GM13977 (cell line): ENCODE measurements at places on chromosomes 4 and X.
A peak's percentile ranks its signal among the peaks of the same experiment; 100 is the strongest.

GRCh38 chr4:186798951-186799659 lies 75.4 kb upstream of the FAT1 start:
- DNase-seq = no peak

GRCh38 chr4:94550352-94550751 lies 98.6 kb downstream of the PDLIM5 start:
- DNase-seq = no peak

DNA sequence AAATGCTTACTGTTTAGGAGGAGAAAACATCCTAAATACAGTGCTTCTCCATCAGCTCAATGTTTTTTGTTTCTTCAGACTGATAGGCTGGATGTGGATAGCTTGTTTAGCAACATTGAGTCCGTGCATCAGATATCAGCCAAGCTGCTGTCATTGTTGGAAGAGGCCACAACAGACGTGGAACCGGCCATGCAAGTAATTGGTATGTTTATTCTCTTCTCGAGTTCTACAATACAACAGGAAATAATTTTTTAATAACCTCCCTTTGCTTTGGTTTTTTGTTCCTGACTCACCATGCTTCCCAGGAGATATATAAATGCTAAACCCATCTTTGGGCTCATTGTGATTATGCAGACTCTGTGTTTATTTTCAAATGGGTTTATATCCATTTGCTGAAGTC lies 60.9 kb downstream of the ARHGEF38 start:
- no peak for DNase-seq

- no peak for DNase-seq
These were observed 90.8 kb downstream of the PPP2R2C start for GRCh38 chr4:6381571-6382123.

GRCh38 chr4:74426101-74426500 lies 18.8 kb upstream of the AREG start:
- DNase-seq = no peak

DNA sequence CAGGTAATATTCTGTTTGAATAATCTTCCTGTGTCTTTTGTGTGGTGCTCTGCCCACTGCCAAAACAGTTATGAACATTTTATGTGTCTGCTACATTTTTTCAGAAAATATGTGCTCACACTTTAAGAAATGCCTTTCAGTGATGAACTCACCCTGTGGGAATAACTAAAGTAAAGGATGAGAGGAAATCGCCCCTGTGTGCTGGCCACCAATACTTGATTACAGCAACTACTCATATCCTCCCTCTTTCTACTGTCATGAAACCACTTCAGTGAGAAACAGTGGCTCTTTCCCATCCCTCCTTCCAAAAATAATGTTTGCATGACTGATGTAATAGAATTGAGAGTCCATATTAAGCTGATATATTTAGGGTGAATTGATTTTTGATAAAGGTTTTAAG lies 900.9 kb downstream of the RAB28 start:
- no peak for DNase-seq

DNA sequence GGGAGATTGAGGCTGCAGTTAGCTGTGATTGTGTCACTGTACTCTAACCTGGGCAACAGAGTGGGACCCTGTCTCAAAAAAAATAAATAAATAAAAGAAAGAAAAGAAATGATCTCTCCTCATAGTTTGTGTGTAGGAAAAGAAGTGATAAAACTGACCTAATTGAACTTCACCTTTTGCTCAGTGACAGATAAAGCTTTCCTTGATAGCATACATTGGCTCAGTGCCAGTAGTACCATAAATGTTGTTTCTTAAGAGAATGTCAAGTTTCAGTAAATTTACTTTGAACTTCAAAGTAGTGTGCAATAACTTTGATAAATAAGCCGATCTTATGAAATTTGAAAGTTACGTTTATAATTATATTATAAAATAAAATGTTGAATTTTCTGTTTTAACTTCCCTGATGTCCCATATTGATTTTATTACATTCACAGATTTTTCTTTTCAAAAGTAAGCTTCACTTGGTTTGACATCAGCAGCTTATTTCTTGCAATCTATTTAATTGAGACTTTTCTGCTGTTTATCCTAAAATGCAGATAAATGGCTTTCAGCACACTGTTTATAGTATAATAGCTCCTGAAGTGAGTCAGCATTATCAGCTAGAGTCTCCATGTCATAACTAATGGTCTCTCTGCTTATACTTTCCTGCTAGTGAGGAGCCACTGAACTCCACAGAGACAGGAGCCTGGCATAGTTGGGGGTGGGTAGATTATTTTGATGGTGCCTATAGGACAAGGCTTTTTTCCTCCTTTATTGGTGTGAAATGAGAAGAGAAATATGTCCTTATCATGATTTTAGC lies 330.1 kb downstream of the BMPR1B start:
- no peak for DNase-seq

- no peak for DNase-seq
These were observed 34.7 kb upstream of the NEUROG2 start for GRCh38 chr4:112550728-112551127.

DNA sequence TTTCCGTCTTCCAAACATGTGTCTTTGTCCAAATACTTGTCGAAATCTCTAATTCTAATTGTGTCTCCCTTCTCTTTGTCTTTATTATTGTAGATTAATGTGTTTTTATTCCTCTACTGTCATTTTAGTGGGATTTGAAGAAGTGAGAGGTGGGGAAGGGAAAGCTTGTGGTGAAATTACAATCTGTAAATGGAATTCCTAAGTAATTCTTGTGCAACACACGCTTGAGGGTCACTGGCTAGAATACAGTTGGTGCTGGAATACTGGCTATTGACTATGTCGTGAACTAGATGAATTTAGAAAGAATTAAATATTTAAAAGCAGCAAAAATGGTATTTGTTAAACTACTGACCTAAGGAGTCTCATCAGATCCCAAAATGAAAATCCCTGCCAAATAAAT lies 10.7 kb upstream of the FNIP2 start:
- no peak for DNase-seq

- no peak for DNase-seq
These were observed 502.7 kb downstream of the PACRGL start for GRCh38 chr4:21202959-21203358.

DNA sequence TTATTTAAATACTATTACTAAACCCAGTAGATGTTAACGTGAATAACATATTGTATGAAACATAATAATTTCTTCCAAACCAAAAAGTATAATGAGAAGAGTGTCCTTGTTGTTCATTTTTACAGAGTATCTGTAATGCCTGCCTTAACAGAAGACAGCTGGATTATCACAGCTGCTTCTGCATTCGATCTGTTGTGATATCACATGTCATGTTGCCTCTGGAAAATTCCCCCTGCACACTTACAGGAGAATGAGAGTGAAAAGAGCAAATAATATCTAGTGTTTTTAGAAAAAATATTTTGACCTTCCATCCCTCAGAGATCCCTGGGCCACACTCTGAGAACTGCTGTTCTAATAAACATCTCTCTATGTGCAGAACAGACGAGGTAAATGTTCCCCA lies 240.1 kb upstream of the NOCT start:
- no peak for DNase-seq

- DNase-seq = no peak
These were observed 365.9 kb upstream of the PABPC4L start for GRCh38 chr4:134567461-134567860.

GRCh38 chr4:40672528-40673522 lies 43.2 kb upstream of the RBM47 start:
- DNase-seq = peak; percentile 72

DNA sequence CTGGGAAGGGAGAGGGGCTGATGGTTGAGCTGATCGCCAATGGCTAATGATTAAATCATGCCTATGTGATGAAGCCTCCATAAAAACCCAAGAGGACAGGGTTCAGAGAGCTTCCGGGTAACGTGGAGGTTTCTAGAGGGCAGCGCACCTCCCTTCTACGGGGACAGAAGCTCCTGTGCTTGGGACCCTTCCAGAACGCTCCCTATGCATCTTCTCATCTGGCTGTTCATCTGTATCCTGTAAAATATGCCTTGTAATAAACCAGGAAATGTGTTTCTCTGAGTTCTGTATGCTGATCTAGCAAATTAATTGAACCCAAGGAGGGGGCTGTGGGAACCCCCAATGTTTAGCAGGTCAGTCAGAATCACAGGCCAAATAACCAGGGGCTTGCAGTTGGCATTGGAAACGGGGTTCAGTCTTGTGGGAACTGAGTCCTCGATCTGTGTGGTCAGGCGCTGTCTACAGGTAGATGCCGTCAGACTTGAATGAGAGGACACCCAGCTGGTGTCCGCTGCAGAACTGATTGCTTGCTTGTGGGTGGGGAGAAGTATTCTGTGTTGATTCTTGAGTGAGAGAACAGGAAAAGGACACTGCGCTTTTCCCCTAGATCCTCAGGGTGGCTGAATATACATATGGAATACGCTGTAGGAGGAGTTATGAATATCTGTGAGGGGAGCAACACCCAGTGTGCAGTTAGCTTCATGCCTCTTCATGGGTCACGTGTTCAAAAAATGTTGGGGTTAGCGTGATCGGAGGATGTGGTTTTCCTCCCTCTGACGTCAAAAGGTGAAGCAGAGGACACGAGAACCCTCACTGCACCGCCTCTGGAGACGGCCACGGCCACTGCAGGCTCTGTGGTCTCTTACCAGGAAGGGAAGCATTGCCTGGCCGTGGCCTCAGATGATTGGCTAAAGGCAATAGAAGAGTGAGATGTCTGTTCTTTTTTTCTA lies 29.2 kb downstream of the HTT-AS start:
- no peak for DNase-seq

DNA sequence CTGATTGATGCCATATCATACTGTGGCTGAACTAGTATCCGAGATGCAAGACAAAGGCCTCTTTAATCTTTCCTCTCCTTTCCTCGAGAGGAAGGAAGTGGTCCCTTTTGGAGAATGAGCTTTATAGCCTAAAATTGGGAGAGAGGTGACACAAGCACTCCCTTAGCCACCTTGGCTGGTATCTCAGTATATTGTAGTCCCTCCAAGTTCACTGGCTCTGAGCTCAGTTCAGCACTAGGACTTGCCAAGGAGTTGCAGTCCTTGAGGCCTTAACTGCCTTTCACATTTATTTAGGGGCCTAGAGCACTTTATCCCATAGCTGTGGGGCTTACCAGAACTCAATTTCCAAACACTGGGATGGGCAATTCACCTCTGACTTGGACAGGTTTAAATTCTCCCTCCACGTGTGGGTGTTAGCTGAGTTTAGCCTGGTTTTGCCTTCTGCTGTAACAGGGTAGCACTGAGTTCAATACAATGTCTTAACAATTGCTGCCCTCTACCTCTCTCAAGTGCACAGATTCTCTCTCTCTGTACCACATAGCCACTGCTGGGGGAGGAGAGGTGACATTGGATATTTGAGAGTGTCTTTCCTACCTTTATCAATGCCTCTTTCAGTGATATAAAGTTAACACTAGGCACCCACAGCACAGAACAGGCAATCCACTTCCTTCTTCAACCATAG lies 216.4 kb downstream of the TECRL start:
- no peak for DNase-seq

DNA sequence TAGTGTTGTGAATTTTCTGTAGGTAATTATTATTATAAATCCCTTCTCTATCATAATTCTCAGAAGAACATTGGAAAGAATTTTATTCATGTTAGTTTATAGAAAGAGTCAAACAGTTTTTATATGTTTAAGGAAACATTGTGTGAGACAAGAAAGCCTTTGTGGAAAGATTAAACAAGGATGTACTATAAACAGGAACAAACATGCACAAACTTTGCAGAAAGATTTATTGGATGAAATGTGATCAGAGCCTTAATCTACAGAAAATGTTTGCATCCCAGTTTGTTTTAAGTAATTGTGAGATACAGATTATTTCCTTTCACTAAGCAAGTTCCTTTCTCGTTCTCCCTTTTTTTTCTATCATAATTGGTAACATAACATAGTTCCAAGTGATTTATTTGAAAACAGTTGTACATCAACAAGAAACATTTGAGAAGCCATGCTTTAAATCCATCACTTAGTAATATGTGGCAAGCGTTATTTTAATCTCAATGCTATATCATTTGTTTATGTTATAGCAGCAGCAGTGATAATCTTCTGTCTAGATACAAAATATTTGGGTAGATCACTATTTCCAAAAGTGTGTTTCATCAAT lies 129.4 kb downstream of the SLC4A4 start:
- DNase-seq = no peak

DNA sequence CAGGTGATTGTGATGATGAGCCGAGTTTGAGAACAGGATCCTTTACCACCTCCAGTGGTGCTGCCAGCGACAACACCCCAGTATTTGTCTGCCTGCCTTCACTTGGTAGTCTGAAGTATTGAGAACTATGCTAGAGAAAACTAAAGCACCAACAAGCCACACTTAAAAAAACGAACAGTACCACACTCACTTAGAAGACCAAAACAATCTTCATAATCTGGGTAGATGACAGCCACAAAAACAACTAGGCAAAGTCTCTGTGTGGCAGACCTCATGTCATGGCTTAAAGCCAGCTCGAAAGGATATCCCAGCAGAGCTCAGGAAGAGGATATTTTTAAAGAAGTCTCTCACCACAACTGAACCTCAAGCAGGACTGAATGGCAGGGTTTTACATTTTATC lies 236.0 kb downstream of the GPC3 start:
- no peak for DNase-seq

GRCh38 chr4:180057299-180057721 lies 2185.9 kb upstream of the TENM3 start:
- no peak for DNase-seq

GRCh38 chr4:139691-140090 lies 15.4 kb downstream of the ZNF718 start:
- no peak for DNase-seq

GRCh38 chrX:148530464-148531077 lies 30.2 kb downstream of the AFF2 start:
- DNase-seq = no peak

- DNase-seq = no peak
These were observed 842.1 kb upstream of the HTR2C start for GRCh38 chrX:113741744-113742143.

DNA sequence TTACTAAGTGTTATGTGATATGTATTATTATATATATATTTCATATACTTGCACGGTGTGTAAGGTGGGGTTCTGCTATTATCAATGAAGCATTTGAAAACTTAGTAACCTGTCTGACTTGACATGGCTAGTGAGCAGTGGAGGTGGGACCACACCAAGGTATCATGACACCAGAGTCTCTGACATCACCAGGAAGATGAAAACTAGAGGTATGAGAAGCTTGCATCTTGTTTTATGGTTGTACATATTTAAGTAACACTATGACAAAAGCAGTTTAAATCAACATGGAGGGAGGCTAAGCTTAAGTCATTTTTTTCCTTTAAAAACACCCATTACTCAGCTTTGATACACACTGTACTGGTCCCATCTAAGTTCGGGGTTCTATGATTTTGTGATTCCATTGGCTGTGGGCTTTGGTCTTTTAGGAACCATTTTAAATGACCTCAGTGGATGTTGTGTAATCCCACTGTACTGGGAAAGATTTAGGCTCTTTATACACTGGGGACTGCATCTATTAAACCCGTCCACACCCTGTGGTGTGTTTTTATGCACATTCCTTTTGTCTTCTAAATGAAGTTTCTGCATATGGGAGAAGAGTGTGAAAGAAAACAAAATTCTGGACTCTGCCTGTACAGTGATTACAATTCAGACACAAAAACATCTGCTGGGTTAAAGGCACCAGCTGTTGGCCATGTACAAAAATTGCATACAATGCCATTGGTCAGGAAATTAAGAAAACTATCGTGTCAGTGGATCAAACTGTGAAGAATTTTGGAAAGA lies 570.6 kb downstream of the SPRY1 start:
- no peak for DNase-seq
